ENCODE measurements at places on chromosomes 1 and 21.

- DNase-seq, result no peak
Measured at GRCh38 chr1:247111259-247111699, 7.1 kb upstream of the ZNF669 start.

DNA sequence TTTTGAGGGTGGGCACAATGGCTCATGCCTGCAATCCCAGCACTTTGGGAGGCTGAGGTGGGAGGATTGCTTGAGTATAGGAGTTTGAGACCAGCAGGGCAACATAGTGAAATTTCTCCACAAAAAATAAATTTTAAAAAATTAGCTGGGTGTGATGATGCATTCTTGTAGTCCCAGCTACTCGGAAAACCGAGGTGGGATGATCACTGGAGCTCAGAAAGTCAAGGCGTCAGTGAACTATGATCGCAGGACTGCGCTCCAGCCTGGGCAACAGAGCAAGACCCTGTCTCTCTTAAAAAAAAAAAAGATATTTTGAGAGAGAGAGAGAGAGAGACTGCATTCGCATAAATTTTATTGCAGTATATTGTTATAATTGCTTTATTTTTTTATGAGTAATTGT lies 75.9 kb upstream of the B3GALT5 start:
- DNase-seq, result no peak

- DNase-seq, result peak; percentile 38
Measured at GRCh38 chr1:234844479-234845031, 234.6 kb upstream of the IRF2BP2 start.

- no peak for DNase-seq
Measured at GRCh38 chr1:206931709-206932108, 10.0 kb upstream of the FCMR start.

DNA sequence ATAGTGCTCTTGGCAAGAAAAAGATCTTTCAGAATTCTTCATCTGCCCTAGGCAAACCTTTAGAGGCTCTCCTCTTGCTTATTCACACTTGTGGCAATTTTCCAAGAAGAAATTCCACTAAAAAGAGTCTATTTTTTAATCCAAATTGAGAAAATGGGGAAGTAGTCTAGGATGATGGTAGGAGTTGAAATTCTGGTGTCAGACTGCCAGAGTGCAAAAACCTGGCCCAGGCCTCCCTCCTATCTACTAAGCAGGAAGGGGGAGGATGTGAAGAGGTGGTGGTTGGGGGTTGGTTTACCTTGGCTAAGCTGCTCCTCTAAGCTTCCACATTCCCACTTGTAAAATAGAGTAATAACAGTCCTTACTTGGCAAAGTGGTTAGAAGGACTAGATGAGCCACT lies 120.6 kb upstream of the KCNJ15 start:
- DNase-seq, result no peak

GRCh38 chr1:240800291-240800690 lies 188.3 kb upstream of the GREM2 start:
- no peak for DNase-seq

DNA sequence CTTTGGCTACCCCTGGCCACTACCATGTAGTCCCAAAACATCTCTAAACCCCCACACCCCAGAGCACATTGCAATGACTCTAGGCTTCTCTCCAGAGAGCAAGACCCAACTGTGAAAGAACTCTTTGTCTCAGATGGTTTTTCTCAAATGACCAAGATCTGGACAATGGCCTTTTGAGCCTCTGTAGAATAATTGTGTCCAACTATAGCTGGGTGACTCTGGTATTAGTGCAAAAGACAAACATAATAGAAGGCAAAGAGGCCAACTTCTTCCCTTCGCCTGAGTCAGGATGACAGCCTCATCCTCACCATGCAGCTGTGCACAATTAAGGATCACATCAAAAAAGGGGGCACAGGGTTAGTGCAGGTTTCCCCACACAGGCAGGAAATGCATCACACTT lies 139.6 kb downstream of the BRINP2 start:
- DNase-seq, result no peak

All from urothelium cell line (cell line).